ENCODE measurements at places on chromosomes 16 and 17. TPM values are rescaled to one million over a fixed set of nuclear protein-coding genes. Genes with fewer than 3 reads are reported as not detected.

The SENP3 gene
- 30.7 TPM for total RNA-seq

DNA sequence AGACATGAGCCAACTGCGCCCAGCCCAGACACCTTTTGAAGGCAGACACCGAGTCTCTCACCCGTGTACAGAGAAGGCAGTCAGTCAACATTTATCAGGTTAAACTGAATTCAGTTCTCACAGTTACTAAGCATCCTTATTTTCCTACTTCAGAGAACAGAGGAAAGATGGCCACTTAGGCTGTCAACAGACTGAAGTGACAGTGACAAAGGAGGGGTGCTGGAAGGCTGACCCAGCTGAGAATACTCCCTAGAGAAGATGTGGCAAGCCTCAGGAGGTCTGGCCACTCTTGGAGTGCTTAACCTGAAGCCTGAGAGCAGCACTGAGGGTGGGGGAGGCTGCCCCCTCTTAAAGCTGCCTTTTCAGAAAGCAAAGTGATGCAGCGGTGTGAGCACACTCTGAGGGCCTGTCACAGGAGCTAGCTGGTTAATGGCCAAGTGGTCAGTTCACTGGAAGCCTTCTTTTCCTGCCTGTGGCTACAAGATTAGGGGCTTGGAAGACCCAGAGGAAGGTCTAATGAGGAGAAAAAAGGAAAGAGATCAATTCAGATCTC, 51.0 kb upstream of the SREBF1 start:
- DNase-seq: no peak

The TBC1D3G gene
- not detected for total RNA-seq

DNA sequence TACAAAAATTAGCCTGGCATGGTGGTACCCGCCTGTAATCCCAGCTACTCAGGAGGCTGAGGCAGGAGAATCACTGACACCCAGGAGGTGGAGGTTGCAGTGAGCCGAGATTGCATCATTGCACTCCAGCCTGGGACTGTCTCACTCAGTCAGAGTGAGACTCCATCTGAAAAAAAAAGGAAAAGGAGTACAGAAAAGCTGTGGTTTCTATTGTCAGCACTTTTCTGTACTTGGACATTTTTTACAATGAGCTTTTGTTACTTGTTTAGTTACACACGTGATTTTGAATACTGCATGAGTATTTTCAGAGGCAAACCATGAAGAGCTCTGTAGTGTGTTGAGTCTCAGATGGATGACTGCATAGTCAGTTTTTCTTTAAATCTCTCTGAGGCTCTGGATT, 26.3 kb downstream of the ZC3H18 start:
- no peak for DNase-seq

DNA sequence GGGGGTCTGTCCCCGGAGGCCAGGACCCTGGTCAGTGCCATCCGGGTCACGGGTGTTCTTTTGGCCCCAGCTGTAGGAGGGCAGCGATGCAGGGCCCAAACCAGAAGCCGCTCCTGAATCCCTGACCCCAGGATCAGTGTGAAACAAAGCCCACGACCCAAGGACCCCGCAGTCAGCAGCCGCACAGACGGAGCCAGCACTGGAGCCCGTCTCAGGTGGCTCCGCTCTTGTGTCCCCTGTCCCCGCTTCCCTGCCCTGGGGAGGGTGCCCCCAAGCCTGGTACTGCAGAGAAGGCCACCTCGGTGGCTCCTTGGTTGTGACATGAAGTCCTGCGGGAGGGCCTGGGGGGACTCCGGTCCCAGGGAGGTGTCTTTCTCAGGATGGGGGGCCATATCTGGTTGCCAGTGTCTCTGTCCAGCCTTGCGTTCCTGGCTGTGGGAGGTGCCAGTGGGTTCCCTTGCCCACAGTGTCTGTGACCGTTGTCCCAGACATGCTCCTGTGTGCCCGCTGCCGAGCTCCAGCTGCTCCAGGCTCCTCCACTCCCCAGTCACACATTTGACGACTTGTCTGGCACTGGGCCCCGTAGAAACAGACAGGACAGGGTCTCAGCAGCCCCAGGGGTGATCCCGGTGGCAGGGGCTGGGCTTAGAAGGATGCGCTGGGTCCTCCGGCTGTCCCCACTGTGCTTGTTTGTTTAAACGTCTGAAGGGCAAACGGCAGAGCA, 33.6 kb downstream of the BAIAP2 start:
- DNase-seq: no peak

The MYOCD gene
- total RNA-seq: not detected

The TP53TG3B gene
- total RNA-seq: not detected

The ALG1 gene
- total RNA-seq: 13.4 TPM

DNA sequence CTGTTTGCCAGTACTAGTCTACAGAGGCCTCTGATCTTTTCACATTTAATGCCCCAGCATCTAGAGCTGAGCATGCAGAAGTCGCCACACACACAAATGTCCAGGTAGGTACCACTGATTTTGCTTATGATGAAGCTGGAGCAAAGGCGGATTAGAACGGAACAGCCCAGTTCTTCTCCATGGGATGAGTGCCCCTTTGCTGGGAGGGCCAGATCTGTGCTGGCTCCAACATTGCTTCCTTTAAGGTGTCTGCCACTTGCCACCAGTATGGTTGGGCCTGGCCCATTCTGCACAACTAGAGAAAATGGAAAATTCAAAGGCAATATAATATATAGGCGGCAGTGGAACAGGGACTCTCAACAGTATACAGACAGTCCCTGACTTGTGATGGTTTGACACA, 2.2 kb upstream of the MNT start:
- no peak for DNase-seq

- DNase-seq: no peak
Measured at GRCh38 chr17:8709006-8709405, 35.6 kb downstream of the CCDC42 start.

DNA sequence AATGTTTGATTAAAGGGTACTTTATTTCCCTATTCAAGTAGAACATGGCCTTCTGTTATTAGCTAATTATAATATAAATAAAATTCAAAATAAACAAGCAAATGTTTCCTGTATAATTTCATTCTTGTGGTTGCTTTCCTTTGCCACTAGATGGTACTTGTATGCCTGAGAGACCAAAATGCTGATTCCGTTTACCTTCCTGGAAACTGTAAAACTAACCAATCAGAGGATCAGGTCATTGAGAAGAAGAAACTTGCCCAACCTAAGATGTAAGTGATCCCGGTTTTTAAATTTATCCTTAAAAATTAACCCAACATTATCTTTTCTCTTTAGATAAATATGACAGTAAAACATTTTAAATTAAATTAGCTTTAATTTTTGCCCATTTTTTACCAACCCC, 8.1 kb upstream of the ABCA5 start:
- DNase-seq: peak; percentile 10

The WFDC1 gene
- not detected for total RNA-seq
